ENCODE measurements at places on chromosomes 1 and 21.

DNA sequence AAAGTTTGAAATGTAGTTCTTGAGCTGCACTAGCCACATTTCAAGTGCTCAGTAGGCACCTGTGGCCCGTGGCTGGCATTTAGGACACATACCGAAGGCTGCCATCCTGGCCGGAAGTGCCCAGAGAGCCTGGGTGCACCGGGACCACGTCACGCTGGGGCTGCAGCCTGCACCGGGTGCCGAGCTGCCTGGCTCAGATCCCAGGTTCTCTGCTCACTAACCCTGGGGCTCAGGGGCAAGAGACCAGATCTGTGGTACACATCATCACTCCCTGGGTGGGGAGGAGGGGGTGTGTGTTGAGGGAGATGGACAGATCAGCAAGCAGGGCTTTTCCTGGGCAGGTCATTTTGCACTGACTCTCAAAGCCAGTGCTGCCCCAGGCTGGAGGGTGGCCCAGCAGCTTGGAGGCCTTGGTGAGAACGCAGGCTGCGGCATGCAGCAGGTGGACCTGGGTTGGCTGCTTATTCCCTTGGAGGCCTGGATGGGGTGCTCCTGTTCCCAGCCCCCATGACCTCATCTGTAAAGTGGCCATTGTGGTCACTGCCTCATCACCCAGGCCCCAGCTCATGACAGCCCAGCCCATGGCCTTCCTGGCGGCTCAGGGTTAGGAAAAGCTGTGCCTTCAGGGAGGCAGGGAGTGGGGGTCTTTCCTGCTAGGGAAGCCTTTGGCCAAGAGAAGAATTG is 23.6 kb downstream of the TMEM201 start:
- no peak for DNase-seq

DNA sequence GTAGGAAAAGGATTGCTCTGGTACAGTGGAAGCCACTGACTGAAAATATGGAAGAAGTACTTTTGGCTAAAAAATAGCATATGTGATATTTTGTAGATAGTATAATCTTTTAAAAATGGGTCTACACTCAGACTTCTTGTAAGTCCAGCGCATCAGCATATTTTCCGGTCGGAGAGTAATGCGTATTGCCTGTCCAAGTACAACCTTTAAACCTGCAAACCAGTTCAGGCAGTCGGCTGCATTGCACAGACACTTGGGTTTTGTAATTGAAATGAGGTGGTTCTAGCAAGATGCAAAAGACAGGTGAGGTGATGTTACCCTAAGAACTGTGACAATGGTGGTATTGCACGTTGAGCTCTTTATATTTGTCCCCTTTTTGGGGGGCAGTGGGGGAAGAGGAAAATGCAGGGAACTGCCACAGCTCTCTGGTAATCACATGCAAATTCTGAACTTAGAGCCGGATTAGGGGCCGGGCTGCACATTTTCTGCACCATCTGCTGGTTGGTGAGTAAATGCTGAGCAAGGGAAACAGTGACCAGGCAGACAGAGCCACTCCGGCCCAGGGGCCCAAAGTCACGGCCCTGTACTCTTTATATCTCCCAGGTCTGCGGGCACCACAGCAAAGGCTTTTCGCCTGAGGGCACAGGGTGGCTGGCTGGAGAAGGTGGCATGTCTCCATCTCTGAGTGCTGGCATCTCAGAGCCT is 2.3 kb downstream of the GPR137B start:
- no peak for DNase-seq

DNA sequence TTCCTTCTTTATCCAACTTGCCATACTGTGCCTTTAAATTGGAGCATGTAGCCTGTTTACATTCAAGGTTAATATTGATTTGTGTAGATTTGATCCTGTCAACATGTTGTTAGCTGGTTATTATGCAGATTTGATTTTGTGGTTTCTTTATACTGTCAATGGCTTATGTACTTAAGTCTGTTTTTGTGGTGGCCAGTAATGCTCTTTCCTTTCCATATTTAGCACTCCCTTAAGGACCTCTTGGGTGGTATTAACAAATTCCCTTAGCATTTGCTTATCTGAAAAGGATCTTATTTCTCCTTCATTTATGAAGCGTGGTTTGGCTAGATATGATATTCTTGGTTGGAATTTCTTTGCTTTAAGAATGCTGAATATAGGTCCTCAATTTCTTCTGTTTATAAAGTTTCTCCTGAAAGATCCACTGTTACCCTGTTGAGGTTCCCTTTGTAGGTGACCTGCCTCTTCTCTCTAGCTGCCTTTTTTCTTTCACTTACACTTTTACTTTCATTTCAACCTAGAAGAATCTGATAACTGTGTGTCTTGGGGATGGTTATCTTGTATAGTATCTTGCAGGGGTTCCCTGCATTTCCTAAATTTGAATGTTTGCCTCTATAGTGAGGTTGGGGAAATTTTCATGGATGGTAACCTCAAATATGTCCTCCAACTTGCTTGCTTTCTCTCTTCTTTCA is 86.9 kb upstream of the NEGR1 start:
- no peak for DNase-seq

GRCh38 chr1:24960071-24960801 is 30.2 kb upstream of the RUNX3 start:
- no peak for DNase-seq

DNA sequence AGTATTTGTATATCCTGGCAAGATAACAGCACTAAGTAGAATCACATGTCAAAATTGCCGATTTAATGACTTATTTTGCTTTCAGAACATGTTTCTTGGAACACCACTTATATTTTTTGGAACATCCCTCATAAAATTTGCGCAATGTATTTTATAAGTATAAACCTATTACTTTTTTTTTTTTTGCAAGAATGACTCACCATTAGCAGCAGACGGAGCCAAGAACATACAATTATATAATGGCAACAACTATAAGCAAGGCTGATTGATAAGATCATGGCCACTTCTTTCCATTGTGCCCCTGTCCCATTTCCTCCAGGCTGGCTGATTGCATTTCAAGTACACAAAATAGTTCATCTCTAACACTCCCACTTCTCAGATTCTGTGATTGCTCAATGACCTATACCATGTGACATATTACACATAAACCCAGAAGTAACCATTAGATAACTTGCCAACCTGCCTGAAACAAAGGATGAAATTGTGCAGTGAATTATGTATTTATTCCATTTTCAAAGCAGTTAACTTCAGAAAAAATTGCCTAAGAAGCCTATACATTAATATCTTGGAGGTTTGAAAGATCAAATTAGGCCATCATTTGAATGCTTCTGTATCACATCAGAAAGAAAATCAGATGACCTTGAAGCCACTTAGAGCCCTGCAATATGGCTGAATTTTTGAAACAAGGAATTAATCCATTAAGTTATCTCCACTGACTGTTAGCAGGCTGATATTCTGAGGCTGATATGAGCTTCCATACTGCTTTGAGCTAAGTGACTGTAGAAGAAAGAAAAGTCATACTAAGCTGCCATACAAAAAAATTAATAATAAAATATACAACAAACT is 77.8 kb upstream of the PRMT6 start:
- no peak for DNase-seq

- no peak for DNase-seq
Observed at GRCh38 chr1:176638713-176639526, 175.9 kb downstream of the PAPPA2 start.
